NCI-H524 treated with DMSO at 0.1 percent for 48 hours (cell line): ENCODE measurements at places on chromosomes 16 and 17.

DNA sequence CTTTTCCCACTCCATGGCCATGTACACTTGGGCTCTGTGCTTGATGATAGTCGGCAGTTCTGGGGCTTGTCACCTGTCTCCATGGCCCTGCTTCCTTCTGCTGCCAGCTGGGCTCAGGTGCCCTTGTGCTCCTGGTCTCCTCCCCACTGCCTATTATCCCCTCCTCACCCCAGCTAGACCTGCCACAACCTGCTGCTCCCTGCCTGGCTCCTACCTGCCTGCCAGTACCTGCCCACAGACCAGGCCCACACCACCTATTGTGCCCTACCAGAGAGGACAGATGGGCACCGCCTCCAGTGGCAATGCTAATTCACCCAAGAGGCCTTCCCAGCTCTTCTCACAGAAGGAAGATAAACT, 538 bp upstream of the RAPGEFL1 start:
- DNase-seq = no peak

DNA sequence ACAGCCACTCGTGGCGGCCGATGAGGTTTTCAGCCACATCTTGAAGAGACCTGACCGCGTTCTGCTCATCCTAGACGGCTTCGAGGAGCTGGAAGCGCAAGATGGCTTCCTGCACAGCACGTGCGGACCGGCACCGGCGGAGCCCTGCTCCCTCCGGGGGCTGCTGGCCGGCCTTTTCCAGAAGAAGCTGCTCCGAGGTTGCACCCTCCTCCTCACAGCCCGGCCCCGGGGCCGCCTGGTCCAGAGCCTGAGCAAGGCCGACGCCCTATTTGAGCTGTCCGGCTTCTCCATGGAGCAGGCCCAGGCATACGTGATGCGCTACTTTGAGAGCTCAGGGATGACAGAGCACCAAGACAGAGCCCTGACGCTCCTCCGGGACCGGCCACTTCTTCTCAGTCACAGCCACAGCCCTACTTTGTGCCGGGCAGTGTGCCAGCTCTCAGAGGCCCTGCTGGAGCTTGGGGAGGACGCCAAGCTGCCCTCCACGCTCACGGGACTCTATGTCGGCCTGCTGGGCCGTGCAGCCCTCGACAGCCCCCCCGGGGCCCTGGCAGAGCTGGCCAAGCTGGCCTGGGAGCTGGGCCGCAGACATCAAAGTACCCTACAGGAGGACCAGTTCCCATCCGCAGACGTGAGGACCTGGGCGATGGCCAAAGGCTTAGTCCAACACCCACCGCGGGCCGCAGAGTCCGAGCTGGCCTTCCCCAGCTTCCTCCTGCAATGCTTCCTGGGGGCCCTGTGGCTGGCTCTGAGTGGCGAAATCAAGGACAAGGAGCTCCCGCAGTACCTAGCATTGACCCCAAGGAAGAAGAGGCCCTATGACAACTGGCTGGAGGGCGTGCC, 30.1 kb downstream of the CIITA start:
- DNase-seq = no peak

- DNase-seq = no peak
These were observed 32.2 kb downstream of the MPHOSPH6 start for GRCh38 chr16:82137822-82138167.

GRCh38 chr16:82633964-82634600, 7.3 kb downstream of the CDH13 start:
- DNase-seq = no peak

GRCh38 chr17:40089077-40089895, 11.1 kb downstream of the NR1D1 start:
- DNase-seq = no peak

DNA sequence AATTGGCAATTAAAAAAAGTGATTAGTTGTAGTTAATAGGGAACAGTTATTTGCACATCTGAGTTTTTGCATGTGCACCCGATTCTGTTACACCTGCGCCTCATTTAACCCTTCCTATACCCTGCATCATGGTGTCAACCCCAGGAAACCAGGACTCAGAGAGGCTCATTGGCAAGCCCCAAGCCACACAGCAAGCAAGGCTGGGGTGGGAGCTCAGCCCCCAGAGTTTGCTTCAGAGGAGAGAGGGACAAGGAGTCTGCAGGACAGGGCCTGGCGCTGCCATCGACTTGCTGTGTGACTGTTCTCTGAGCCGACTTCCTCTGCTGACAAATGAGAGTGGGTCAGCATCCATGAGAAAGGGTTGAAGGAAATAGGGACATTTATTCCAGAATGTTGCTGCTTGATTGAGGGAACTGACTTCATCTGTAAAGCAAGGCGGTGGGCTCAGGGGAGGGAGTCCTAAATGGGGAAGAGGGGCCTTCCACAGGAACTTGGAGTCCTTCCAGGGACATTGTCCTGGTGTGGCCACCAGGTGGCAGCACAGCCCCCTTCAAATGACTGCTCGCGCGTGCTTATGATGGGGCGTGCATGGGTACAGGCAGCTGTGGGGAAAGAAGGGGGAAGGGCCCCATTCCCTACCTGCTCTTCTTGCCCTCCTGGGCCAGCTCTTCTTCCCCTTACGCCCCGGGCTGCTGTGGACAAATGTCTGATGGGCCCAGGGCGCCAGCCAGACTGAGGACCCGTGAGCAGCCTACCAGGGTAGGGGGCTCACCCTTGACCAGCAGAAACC, 51.6 kb downstream of the NT5M start:
- DNase-seq = peak; percentile 37
